A172 (cell line): ENCODE measurements at places on chromosomes 2 and 18.

GRCh38 chr18:26546170-26546874 is 2.0 kb downstream of the KCTD1 start:
- no peak for DNase-seq

- no peak for DNase-seq
These were observed 86.7 kb downstream of the FIGN start for GRCh38 chr2:163649080-163649479.

GRCh38 chr2:44994377-44994776 is 14.9 kb downstream of the SIX2 start:
- no peak for DNase-seq

- no peak for DNase-seq
These were observed 502.7 kb downstream of the CBLN2 start for GRCh38 chr18:72041313-72042032.

- no peak for DNase-seq
These were observed 35.5 kb downstream of the KCNE4 start for GRCh38 chr2:223087466-223087865.
